ENCODE measurements at places on chromosomes 3 and 15. TPM values are rescaled to one million over a fixed set of nuclear protein-coding genes. Genes with fewer than 3 reads are reported as not detected.

The TLR9 gene
- total RNA-seq = not detected

DNA sequence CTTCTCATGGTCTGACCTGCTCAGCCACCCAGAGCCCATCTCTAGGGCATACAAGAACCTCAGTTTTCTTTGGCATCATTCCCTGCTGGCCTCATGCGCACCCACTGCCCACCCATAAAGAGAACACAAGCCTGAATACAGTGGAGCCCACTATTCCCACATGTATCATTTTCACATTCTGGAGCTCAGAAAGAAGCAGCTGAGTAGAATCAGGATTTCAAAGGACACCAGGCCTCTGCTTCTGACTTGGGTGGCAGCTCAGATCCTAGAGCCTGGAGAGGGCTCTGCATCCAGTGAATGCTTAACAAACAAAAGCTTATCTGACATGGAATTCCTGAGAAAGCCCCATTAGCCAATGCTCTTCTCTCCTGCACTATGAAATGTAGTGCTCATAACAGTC, 34.7 kb downstream of the RBP2 start:
- DNase-seq = no peak
- H3K4me1 ChIP-seq = no peaks in the 10 kb centered on the region
- no peak overlapping the region for H3K27ac ChIP-seq
- no peaks in the 10 kb centered on the region for H3K27me3 ChIP-seq

GRCh38 chr3:44106756-44107155, 134.9 kb upstream of the TOPAZ1 start:
- no peak for DNase-seq
- H3K27me3 ChIP-seq = no peaks in the 10 kb centered on the region
- H3K27ac ChIP-seq = no peak overlapping the region
- no peaks in the 10 kb centered on the region for H3K4me1 ChIP-seq
- H3K4me3 ChIP-seq = no peak overlapping the region
- H3K36me3 ChIP-seq = no peaks in the 10 kb centered on the region

DNA sequence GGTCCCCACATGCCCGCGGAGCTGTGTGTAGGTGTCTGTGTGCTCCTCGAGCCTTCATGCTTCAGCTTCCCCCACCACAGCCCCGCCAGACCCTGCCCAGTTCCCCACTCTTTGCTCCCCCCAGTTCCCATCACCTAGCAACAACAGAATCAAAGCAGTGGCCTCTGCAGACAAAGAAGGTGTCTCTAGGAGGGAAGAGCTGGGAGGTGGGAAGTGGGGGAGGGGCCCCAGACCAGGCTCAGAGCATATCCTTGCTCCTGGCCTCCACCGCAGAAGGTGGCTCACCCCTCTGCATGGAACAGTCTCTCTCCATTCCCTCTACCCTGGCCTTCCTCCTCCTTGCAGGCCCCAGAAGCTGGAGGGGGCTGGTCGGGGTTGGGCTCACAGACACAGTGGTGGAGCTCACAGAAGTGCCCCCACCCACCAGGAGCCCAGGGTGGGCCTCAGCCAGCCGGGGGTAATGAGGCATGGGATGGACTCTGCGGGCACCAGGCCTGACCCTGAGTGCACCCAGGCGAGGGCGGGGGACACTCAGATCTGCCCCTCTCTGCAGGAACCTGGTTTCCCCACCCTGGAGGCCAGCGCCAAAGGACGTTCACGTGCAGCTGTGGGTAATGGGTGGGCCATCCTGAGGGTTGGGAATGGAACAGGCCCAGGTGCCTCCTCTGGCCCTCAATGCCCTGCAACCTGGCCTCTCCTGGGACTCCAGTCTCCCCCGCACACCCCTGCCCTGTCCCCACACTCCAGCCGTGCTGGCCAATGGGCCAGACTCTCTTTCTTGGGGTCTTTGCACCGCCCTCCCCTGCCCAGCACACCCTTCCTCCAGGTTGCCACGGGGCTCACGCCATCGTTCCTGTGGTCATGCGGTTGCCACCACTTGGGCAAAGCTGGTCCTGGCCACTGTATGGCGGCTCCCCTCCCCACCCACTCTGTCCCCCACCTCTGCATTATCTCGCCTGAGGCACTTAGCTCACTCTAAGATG, 53.4 kb downstream of the TPRA1 start:
- peaks cover 4% of the 10 kb centered on the region for H3K27me3 ChIP-seq
- no peak for DNase-seq
- no peaks in the 10 kb centered on the region for H3K36me3 ChIP-seq
- no peaks in the 10 kb centered on the region for H3K4me1 ChIP-seq
- H3K27ac ChIP-seq = no peak overlapping the region
- H3K4me3 ChIP-seq = no peak overlapping the region

- H3K27ac ChIP-seq = no peak overlapping the region
- no peak for DNase-seq
- peaks cover 25% of the 10 kb centered on the region for H3K4me1 ChIP-seq
- H3K4me3 ChIP-seq = no peak overlapping the region
- peaks cover 17% of the 10 kb centered on the region for H3K27me3 ChIP-seq
These were observed 5.6 kb downstream of the COL8A1 start for GRCh38 chr3:99644017-99644416.

The MGLL gene
- total RNA-seq = 0.90 TPM

GRCh38 chr3:105845488-105845887, 23.3 kb downstream of the CBLB start:
- peaks cover 24% of the 10 kb centered on the region for H3K4me1 ChIP-seq
- H3K27me3 ChIP-seq = no peaks in the 10 kb centered on the region
- H3K4me3 ChIP-seq = no peak overlapping the region
- no peak overlapping the region for H3K27ac ChIP-seq

DNA sequence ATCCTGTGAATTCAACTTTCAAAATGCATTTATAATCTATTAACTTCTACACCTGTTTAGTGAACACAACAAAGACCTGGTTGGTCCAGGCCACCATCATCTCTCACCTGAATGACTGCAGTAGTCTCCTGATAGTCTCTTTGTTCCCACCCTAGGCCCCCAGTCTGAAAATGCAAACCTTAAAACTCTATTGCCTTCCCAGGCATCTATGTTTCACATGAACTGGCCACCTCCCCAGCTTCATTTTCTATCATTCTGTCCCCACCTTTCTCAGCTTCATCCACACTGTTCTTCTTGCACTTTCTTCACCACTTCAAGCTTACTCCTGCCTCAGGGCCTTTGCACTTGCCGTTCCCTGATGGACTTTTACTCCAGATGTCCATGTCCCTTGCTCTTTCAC, 45.0 kb downstream of the CLSTN2 start:
- H3K27me3 ChIP-seq = no peaks in the 10 kb centered on the region
- H3K4me3 ChIP-seq = no peak overlapping the region
- DNase-seq = no peak
- H3K4me1 ChIP-seq = no peaks in the 10 kb centered on the region

DNA sequence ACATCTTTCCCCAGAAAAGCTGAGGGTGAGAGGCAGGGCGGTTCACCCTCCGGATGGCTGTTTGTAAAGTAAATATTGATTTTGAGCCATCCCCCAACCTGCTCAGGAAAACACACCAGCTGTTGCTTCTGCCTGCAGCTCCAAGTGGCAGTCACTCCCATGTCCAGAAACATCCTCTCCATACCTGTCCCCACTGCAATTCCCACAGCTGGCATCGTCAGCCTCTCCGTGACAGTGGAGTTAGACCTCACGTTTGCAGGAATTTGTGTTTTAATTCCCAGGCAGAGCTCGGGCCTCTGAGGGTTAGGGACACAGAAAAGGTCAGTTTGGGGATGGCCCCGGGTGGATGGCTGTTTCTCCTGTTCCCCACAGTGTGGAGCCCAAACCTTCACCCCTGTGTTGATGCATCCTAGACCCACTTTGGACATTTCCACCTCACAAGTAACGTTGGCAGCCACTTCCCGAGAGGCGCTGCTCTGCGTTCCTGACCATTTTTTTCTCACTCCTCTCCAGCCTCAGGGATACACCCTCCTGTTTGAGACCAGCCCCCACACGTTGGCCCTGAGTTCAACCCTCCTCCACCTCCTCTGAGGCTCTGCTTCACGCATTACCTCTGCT, 11.8 kb upstream of the FAM174B start:
- no peak for DNase-seq
- H3K27ac ChIP-seq = no peak overlapping the region
- no peak overlapping the region for H3K4me3 ChIP-seq

GRCh38 chr3:4849739-4850138, 129.5 kb upstream of the BHLHE40 start:
- no peak for DNase-seq
- H3K27me3 ChIP-seq = no peaks in the 10 kb centered on the region
- H3K4me1 ChIP-seq = no peaks in the 10 kb centered on the region

DNA sequence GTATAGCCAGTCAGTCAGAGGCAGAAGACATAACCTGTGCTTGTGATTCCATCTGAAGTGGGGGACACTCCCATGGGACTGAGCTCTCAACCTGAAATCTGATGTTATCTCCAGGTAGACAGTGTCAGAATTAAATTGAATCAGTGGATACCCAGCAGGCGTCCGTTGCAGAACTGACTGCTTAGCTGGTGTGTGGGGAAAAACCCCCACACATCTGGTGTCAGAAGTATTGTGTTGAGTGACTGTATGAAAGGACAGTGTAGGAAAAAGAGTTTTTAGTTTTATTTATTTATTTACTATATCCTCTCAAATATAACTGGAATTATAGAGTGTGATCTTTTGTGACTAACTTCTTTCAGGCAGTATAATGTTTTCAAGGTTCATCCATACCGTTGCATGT, 10.4 kb downstream of the KPNA4 start:
- no peak overlapping the region for H3K4me3 ChIP-seq
- no peaks in the 10 kb centered on the region for H3K4me1 ChIP-seq
- no peaks in the 10 kb centered on the region for H3K27me3 ChIP-seq
- peaks cover 9% of the 10 kb centered on the region for H3K36me3 ChIP-seq

GRCh38 chr3:170372190-170372879, 14.8 kb downstream of the SKIL start:
- peak overlapping the region; percentile 20 for H3K27ac ChIP-seq
- no peak for DNase-seq
- H3K27me3 ChIP-seq = no peaks in the 10 kb centered on the region

The SKOR1 gene
- 0.37 TPM for total RNA-seq

DNA sequence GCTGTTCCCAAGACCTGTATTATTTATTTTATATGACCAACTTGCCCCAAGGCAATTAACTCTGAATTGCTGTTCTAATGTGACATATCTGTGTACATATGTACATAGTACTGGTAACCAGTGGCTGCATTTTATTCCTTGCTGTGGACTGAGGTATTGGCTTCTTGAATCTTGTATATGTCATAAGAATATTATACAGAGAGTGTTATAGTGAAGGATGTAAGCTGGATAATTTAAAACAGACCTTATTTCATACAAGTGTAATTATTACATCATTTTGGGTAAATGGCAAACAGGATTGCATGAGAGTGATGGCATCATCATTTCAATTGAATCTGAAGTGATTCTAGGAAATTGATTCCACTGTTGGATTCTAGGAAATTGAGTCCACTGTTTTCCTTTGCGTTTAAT, 32.9 kb downstream of the B3GALNT1 start:
- no peak for DNase-seq
- H3K27me3 ChIP-seq = no peaks in the 10 kb centered on the region
- no peak overlapping the region for H3K27ac ChIP-seq
- H3K4me1 ChIP-seq = no peaks in the 10 kb centered on the region

DNA sequence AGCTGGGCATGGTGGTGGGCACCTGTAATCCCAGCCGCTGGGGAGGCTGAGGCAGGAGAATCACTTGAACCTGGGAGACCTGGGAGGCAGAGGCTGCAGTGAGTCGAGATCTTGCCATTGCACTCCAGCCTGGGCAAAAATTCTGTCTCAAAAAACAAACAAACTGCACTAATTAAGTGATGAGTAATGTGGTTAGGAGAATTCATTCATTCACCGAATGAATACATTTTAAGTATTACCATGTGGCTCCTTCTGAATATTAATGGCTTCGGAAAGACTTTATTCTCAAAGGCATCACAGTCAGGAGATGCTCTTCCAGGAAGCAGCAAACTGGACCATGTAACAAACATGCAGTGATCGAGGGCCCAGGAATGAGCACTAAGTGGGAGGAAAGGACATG, 23.6 kb downstream of the SPTSSB start:
- H3K27ac ChIP-seq = no peak overlapping the region
- no peak overlapping the region for H3K4me3 ChIP-seq
- no peaks in the 10 kb centered on the region for H3K36me3 ChIP-seq
- DNase-seq = peak; percentile 9
- no peaks in the 10 kb centered on the region for H3K27me3 ChIP-seq

- no peaks in the 10 kb centered on the region for H3K27me3 ChIP-seq
- no peak overlapping the region for H3K27ac ChIP-seq
- H3K4me3 ChIP-seq = no peak overlapping the region
- H3K4me1 ChIP-seq = no peaks in the 10 kb centered on the region
These were observed 27.9 kb downstream of the TP53BP1 start for GRCh38 chr15:43465100-43465499.

The CATSPER2 gene
- total RNA-seq = 2.9 TPM

The CYP19A1 gene
- 0.42 TPM for total RNA-seq

GRCh38 chr3:136862617-136863322, 762 bp downstream of the NCK1 start:
- H3K27me3 ChIP-seq = no peaks in the 10 kb centered on the region
- H3K4me3 ChIP-seq = peak overlapping the region; percentile 84
- DNase-seq = peak; percentile 53
- H3K36me3 ChIP-seq = peaks cover 6% of the 10 kb centered on the region
- H3K4me1 ChIP-seq = peaks cover 3% of the 10 kb centered on the region

DNA sequence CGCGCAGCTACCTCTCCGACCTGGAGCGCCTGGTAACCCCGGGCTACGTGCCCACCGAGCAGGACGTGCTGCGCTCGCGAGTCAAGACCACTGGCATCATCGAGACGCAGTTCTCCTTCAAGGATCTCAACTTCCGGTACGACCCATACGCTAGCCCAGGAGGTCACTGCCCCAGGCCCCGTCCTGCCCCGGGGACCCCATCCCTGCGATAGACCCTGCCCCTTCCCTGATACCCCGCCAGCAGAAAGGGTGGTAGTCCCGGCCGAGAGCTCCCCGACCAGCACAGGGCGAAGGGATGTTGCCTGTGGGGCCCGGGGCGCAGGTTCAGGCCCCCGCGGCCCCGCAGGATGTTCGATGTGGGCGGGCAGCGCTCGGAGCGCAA, 2.3 kb downstream of the GNAT1 start:
- H3K27me3 ChIP-seq = peaks cover 15% of the 10 kb centered on the region
- H3K4me3 ChIP-seq = no peak overlapping the region
- H3K27ac ChIP-seq = no peak overlapping the region
- no peak for DNase-seq
- no peaks in the 10 kb centered on the region for H3K4me1 ChIP-seq

DNA sequence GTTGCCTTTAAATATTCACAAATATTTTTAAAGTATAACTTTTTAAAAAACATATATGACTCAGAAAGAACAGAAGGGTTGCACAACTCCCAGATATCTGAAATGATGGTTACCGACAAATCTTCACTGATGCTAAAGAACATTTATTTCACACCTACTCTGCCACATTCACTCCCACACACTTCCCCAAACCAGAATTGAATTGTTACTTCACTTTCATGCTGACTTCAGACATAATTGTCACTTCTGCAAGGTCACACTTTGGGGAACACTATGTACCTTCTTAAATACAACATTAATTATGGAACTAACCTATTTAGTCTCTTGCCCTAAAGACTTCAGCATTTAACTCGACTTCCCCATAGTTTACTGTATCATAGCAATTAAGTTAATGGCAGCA, 795.1 kb downstream of the FHIT start:
- H3K27me3 ChIP-seq = no peaks in the 10 kb centered on the region
- no peak for DNase-seq
- H3K4me1 ChIP-seq = no peaks in the 10 kb centered on the region
- H3K4me3 ChIP-seq = no peak overlapping the region
- H3K36me3 ChIP-seq = no peaks in the 10 kb centered on the region

The VEPH1 gene
- not detected for total RNA-seq

GRCh38 chr15:42734076-42734672, 2.8 kb downstream of the CDAN1 start:
- no peak overlapping the region for H3K27ac ChIP-seq
- H3K4me1 ChIP-seq = peaks cover 6% of the 10 kb centered on the region
- peaks cover 57% of the 10 kb centered on the region for H3K36me3 ChIP-seq
- no peak overlapping the region for H3K4me3 ChIP-seq
- H3K27me3 ChIP-seq = no peaks in the 10 kb centered on the region
- no peak for DNase-seq

The EFCC1 gene
- total RNA-seq = not detected

The NGLY1 gene
- 37.0 TPM for total RNA-seq

Measured in A673 (cell line).